HCT116 (cell line): ENCODE measurements at places on chromosomes 12 and 14.

GRCh38 chr12:126191031-126191891 is 1126.0 kb downstream of the AACS start:
- DNase-seq: no peak

- DNase-seq: no peak
These were observed 6.1 kb upstream of the PSMA3 start for GRCh38 chr14:58238252-58239243.

DNA sequence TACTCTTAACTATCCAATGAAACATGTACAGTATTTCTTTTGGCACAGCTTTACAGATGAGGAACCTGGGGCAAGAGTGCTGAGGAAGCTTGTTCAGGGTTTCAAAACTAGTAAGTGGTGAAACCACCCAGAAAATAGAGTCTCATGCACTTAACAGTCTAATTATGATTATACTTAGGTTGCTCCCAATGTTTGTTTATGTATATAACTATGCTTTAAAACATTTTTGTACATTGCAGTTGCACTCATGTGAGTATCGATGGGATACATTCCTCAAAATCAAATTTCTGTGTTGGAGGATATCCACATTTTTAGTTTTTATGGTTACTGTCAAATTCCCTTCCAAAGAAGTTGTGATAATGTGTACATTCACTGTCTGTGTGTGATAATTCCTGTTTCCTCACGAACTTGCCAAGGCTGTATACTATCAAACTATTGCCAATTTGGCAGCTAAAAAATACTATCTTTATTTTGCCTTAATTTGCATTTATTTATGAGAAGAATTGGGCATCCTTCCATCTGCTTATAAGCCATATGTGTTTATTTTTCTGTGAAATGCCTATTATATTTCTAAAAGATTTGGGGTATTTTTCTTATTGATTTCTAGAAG is 143.9 kb upstream of the SSTR1 start:
- no peak for DNase-seq

- no peak for DNase-seq
These were observed 11.0 kb upstream of the TBPL2 start for GRCh38 chr14:55451398-55451797.

DNA sequence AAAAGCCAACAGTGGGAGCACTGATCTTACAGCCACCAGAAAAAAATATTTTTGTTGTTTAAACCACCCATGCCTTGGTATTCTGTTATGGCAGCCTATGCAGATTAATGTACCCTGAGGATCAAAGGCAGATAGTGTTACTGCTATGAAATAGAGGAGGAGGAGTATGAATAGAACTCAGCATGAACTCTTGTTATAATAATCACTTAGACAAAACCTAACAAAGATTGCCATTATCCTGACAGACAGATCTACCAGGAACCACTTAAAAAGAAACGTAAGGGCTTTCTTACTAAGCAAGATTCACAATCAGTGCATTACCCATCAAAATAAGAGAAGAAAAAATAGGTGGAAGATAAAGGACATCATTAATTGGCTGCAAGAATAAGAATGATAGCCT is 558.3 kb downstream of the GALC start:
- no peak for DNase-seq

- no peak for DNase-seq
These were observed 335.5 kb downstream of the NUAK1 start for GRCh38 chr12:105803292-105803691.

GRCh38 chr14:99258876-99259726 is 12.9 kb downstream of the BCL11B start:
- DNase-seq: no peak

GRCh38 chr12:91633734-91634357 is 451.2 kb upstream of the DCN start:
- no peak for DNase-seq

DNA sequence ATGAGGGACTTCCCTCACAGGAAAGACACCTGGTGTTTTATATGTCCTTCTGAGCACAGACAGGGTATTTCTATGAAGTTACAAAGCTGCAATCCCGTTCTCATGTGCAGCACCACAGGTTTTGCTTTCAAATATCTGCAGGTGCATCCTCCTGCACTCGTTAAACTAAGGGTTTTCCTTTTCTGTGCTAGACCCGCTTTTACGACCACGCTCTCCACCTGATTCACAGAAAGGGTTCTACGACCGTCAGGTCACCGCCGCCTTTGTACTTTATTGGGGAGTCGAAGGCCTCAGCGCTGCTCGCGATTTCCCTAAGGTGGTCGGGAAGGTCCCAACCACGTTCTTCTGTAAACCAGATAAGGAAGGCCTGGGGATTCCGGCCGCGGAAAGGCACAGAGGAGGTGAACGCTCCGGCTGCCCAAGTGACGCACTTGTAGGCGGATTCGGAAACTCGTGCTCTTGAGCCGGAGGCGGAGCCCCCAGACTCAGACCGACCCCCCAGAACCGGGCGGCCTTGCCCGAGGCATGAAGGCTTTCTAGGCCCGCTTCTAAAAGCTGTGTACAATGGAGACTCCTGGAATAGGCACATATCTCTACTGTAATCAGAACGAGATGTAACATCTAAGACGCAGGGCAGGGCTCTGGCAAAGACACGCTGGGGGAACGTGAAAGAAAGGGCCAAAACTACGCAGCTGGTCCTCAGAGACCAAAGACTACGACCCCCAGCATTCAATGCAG is 995 bp upstream of the HSP90B1 start:
- peak; percentile 78 for DNase-seq

DNA sequence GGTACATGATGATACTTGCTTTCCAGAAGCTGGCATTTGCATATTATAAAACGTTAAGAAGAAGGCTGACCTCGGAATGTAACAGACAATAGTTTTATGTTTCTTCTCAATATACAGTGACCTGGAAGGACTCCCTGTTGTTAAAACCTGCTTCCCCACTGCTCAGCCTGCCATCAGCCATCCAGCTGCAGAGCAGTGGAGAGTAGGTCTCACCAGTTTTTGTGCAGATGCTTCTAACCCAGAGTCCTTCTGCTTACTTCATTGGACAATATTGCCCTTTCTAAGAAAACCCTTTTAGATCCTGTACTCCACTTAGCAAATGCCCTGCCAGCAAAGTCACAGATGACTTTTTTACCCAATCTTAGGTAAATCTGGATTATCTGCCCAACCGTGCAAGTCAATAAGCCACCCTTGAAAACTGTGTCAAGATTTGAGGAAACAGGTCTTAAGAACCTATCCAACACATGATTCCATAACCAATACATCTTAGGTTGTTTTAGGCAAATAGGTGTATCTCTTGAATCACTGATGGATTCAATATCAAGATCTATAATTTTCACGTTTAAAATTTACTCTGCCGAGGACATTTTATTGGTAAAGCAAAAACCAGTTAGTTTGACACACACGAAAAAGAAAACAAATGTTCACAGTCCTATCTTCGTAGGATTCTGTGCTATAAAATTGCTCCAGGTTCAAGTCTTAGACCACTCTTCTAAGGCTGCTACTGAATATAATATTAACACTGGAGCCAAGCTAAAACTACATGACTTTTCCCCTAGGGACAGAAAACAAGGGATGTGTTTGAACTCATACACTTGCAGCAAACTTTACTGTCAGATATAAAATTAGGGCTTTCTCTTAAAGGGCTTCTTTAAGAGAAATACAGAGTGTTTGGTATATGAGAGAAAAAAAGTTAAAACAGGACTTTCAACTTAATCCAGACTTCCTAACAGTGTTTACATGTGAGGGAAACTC is 5.7 kb downstream of the PHLDA1 start:
- no peak for DNase-seq

- DNase-seq: no peak
These were observed 77.7 kb downstream of the FLRT2 start for GRCh38 chr14:85607651-85608081.

DNA sequence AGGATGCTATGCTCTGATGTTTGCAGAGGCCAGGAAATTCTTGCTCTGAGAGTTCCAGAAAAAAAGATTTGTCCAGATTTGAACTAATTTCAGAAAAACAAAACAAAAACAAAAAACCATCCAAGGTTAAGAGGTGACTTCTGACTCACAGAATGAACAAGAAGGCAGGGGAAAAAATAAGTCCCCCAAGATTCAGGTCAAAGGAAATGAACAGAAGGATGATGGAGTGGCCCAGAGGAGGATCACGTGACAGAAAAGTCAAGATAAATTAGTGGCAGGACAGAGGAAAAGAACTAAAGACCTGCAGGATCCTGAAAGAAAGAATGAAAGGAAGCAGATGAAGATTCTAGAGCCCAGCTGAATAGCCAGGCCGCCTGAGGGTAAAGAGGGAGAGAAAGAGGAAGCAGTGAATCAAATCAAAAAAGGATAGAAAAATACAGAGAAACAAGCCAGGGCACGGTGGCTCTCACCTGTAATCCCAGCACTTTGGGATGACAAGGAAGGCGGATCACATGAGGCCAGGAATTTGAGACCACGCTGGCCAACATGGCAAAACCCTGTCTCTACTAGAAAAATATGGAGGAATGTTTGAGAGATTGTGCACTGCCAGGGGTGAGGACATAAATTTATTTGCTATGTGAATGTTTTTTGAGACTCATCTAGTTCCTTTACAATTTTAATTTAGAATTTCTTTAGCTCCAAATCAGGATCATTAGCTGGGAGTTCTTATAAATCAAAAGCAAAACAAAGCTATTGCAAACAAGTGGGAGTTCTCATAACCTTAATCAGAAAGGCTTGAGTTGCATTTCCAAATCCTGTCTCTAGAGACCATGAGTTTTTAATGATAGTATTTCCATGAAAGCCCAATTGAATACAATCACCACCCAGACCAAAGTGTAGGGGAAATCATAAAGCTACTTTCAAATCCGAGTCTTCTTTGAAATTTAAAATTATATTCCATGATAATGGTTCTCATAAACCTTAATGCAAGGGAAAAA is 217.1 kb upstream of the PLEKHG7 start:
- DNase-seq: no peak

DNA sequence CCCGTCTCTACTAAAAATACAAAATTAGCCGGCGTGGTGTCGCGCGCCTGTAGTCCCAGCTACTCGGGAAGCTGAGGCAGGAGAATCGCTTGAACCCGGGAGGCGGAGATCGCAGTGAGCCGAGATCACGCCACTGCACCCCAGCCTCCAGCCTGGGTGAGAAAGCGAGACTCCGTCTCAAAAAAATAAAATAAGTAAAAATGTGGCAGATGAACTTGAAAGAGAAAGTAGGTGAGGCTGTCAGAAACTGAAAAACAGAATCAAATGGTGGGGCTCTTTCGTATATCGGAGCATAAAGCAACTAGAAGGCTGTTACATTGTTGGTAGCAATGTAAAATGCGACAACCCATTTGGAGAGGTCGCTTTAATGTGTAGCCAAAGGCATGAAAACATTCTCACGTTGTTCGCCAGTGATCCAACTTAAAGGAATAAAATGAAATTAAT is 767 bp upstream of the CCNT1 start:
- no peak for DNase-seq

DNA sequence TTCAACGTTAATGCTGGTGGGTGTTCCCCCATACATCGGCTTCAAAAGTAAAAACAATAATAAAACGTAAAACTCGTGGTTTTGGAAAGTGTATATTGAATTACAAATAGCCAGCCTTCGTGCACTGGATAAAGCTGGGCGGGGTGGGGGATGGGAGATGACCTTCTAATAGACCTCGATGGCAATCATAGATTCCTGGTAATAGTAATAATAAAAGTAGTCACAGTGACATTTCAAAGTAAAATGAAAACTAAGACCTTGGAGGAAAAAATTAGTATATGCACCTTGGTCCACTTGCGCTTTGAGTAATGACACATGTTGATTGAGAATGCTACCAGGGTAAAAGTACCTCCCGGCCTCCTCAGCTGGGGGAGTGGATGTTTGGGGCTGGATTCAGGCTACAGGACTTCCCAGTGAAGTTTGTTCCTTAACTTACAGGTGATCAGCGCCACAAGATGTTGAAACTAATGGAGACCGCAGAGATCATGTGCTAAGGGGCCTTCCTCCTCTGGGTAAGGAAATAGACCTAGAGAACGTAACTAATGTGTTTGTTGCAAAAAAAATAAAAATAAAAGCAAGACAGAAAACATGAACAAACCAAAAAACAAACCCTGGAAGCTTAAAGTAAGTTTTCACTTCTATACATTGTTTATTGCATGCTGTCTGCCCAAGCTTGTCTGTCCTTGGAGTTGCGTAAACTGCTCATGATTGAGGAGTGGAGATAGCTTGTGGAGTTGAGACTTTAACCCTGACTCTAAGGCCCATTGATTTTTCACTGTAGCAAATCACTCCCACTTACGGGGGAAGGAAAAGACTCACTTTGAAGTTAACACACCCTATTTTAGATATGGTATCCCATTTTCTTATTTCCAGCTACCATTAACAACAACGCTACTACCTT is 907 bp upstream of the LRIG3 start:
- no peak for DNase-seq

DNA sequence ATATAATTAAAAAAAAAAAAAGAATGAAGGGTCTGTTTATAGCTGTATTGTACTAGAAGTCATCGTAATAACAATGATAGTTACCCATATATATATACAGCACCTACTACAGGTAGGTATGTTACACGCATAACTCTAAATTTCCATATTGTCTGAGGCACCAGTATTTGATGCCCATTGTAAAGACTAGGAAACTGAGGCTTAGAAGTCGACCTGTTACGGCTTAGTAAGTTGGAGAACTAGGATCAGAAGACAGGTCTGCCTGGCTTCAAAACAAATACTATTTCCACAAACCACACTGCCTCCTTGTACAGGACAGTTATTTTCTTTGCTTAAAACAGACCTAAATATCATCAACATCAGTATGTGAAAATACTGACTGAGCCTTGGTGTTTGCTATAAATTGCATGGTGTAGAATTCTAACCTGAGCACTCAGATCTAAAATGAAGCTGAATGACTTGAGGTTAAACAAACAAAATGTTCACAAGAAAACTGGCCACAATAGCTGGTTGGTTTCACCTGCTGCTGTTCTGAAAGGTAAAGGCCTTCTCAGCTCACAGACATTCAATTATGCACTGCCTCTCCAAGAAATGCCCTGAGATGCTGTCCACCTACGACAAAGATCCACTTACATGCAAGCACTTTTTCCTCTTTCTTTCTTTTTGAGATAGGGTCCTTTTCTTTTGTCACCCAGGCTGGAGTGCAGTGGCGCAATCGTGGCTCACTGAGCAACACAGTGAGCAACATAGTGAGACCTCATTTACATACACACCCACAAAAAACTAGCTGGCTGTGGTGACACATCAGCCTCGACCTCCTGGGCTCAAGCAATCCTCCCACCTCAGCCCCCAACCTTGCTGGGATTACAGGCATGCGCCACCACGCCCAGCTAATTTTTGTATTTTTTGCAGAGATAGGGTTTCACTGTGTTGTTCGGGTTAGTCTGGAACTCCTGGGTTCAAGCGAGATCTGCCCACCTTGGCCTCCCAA is 35.7 kb downstream of the SSH1 start:
- no peak for DNase-seq

- DNase-seq: no peak
These were observed 624 bp downstream of the RIN3 start for GRCh38 chr14:92513966-92514843.

GRCh38 chr12:124407074-124407473 is 112.2 kb downstream of the RFLNA start:
- DNase-seq: no peak

GRCh38 chr12:34600592-34601462 is 578.5 kb downstream of the ALG10 start:
- no peak for DNase-seq

- no peak for DNase-seq
These were observed 17.8 kb downstream of the KCNJ8 start for GRCh38 chr12:21756699-21757098.
